Endothelial cell of umbilical vein (primary cell): ENCODE measurements at places on chromosomes 6 and 20. TPM values are rescaled to one million over a fixed set of nuclear protein-coding genes. Genes with fewer than 3 reads are reported as not detected.

DNA sequence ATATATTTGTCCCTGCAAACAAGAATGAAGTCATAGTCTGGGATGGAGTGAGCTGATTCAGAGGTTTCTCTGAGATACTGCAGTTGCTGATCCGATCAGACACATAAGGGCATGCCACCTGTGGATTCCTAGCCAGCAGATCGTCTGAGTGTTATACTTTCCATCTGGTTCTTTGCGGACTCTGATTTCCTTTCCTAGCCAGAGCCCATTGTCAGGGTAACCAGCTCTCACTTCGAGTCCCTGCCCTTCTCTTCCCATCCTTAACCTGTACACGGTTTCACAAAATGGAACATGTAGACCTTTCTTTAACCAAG lies 100.9 kb downstream of the TMEM200A start:
- no peak for DNase-seq

GRCh38 chr6:42962502-42963178 lies 2.1 kb downstream of the GNMT start:
- no peak for DNase-seq

- peak; percentile 71 for DNase-seq
These were observed 31.9 kb upstream of the TXLNB start for GRCh38 chr6:139323511-139324300.

- peak; percentile 69 for DNase-seq
These were observed 679.5 kb upstream of the NRSN1 start for GRCh38 chr6:23446469-23446967.

DNA sequence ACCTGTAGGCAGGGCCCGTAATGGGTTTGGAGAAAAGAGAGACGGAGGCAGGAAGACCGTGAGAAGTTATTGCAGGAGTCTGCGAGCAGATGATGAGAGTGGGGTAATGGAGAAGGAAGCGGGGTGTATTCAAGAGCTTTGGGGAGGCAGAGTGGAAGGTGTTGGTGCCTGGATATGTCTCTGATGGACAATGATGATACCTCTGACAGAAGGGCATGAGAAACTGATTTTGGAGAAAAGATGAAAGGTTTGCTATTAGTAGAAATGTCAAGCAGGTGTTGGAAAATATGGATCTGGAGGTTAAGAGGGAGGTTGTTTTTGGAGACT lies 69.4 kb downstream of the CDC5L start:
- no peak for DNase-seq

Gene CAGE1
- not detected in 2 replicates for total RNA-seq

DNA sequence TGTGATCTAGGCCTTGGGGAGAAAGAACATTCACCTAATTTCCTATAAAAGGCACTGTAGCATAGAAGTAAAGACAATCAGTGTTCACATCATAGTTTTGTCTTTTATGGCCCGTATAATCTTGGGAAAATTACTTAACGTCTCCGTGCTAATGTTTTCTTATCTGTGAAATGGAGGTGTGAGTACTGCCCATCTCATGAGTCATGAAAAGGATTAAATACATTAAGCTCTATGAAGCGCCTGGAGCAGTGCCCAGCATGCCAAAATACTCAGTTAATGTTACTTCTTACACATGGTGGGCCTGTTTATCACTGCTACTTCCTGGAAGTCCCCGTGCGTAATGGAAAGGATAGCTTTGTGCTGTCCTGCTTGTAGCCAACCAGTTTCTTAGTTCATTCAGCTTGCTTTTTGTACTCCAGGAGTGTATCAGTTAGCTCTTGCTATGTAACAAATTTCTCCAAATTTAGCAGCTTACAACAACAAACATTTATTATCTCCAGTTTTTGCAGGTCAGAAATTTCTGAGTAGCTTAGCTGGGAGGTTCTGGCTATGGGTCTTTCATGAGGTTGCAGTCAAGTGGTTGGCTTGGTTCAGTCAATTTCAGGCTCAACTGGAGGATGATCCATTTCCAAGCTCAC lies 103.6 kb upstream of the BMP2 start:
- peak; percentile 66 for DNase-seq

Gene LCA5
- 4.2 and 4.9 TPM in 2 replicates for total RNA-seq

Gene SLC16A10
- total RNA-seq: not detected in 2 replicates

Gene KCNK16
- total RNA-seq: not detected in 2 replicates

DNA sequence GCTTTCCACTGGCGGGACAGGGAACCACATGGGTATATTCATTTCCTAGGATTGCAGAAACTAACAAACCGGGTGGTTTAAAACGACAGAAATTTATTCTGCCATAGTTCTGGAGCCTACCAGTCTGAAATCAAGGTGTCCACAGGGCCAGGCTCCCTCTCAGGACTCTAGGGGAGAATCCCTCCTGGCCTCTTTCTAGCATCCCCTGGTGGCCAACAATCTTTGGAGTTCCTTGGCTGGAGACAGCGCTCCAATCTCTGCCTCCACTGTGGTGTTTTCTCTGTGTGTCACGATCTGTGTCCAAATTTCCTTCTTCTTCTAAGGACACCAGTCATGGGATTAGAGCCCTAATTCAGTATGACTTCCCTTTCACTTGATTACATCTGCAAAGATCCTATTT lies 95.0 kb downstream of the SCML4 start:
- DNase-seq: no peak

Gene POU5F1
- total RNA-seq: not detected in 2 replicates

GRCh38 chr6:81801489-81801888 lies 49.0 kb upstream of the TENT5A start:
- no peak for DNase-seq

GRCh38 chr6:47483516-47483852 lies 5.9 kb downstream of the CD2AP start:
- DNase-seq: no peak

DNA sequence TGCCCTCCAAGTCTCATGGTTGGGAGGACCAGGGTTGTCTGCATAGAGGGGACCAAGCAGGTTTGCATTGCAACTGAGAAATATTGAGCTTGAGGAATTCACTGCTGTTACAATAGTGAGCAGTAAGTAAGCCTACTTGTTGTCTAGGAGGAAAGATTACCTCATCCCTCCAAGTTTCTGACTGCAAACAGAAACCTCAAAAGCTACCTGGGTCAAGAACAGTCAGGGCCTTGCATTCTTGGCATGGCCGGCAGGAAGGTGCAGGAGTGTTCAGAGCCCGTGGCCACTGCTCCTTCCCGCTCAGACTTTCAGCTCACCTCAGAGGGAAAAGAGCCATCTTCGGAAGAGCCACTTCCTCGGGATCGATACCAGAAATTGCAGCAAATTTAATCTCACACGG lies 46.0 kb upstream of the DOK5 start:
- no peak for DNase-seq
